CD4-positive, alpha-beta T cell treated with Interleukin-2 at 100 ng/mL for 4 hours (primary cell): ENCODE measurements at places on chromosomes 13 and 19.

- no peak for DNase-seq
These were observed 37.3 kb downstream of the KDM4B start for GRCh38 chr19:5006201-5006600.

- DNase-seq, result no peak
These were observed 199.3 kb upstream of the SOX1 start for GRCh38 chr13:111867657-111868056.

- DNase-seq, result no peak
These were observed 216.5 kb downstream of the RFC3 start for GRCh38 chr13:34034411-34034810.

DNA sequence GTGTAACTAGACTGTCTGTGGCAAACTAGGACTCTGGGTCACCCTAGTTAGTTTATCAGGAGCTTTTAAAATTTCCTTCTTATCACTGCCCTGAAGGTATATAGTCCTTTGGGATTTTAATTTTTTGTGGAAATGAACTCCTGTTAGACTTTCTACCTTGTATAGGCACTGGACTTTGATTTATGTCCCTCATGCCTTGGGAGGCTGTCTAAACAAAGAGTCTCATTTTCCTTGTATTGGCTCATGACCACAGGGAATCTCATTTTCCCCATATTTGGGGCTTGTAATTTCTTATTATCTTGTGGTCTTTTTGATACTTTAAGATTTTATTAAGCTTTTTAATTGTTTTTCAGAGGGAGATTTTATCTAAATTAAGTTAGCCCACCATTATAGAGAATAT lies 21.4 kb downstream of the KCTD4 start:
- no peak for DNase-seq
